Large intestine (tissue), 12 donors: ENCODE measurements at places on chromosomes 6 and 20.

GRCh38 chr20:47654370-47654769, 130.9 kb downstream of the SULF2 start:
- DNase-seq: no peak

DNA sequence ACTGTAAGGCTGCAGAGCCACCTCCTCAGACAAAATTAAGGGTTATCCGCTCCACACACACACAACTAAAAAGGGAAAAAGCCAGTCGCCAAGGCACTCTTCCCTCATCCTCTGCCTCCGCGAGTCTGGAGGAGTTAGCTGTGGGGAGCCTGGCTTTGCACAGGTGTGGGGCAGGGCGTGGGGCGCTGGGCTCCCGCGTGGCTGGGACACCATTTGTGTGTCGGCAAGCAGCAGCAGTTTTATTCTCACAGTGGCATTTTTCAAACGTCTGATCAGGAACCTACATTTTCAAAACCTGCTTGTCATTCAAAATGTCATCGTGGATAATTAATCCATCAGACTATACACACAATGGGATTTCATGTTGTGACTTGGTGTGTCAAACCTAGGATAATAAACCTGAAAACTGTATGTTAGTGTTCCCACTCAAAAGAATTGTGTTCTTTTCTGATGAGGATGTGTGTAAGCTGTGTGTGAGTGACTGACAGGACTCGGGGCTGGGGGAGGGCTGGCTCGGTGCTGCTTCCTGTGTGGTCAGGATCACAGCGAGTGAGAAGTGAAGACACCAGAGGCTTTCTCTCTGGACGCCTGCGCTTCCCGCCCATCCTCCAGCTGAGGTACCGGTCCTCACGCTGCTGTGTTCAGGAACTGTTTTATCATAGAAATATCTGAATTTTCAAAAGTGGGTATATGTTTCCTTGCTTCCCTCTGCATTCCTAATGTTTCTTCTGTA, 83.1 kb downstream of the IRF4 start:
- peak; percentile 20 for DNase-seq

- DNase-seq: no peak
These were observed 23.8 kb downstream of the UST start for GRCh38 chr6:148770408-148771211.

DNA sequence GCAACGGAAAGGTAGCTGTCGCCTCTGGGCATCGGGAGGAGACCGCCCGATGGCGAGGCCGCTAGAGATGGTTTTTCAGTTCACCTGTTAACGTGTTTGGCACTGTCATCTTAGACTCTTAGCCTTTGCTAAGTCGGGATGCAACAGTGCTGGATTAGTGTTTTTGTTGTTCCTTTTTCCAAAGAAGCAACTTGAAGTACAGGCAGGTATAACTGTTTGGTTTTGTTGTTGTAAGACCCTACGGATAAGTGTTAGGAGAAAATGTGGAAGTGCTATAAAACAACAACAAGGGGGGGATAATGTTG, 723 bp downstream of the MANEA start:
- DNase-seq: no peak

- no peak for DNase-seq
These were observed 275.5 kb downstream of the PTPRK start for GRCh38 chr6:128244751-128245405.

GRCh38 chr6:26318459-26319404, 46.3 kb upstream of the BTN3A2 start:
- DNase-seq: no peak

DNA sequence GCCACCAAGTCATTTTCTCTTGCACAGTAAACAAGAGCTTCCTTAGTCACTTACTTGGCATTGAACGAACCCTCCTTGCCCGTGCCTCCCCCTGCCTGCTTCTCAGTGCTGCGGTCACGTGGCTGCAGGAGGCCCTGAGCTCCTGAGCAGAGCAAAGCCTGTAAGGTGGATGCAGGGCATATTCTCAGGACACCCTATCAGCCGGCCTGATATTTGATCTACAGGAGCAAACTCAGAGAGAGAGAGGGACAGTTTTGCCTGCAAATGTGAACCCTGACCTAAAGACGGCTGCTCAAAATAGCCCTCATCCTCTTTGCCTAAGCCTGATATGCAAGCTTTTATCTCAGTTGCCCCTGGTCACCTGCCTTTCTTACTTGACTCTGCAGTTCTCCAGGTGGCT, 93.0 kb upstream of the POPDC3 start:
- peak; percentile 87 for DNase-seq

- no peak for DNase-seq
These were observed 28.9 kb downstream of the FYN start for GRCh38 chr6:111844376-111844775.
